T-helper 1 cell (primary cell): ENCODE measurements at places on chromosomes 1 and 21.

- DNase-seq: no peak
Measured at GRCh38 chr21:34260277-34261008, 103.4 kb upstream of the KCNE2 start.

GRCh38 chr1:42913426-42914091, 45.1 kb downstream of the SLC2A1 start:
- peak; percentile 76 for DNase-seq

- no peak for DNase-seq
Measured at GRCh38 chr1:229690662-229691061, 64.6 kb downstream of the URB2 start.

- DNase-seq: no peak
Measured at GRCh38 chr1:77036560-77036959, 169.3 kb downstream of the ST6GALNAC5 start.

DNA sequence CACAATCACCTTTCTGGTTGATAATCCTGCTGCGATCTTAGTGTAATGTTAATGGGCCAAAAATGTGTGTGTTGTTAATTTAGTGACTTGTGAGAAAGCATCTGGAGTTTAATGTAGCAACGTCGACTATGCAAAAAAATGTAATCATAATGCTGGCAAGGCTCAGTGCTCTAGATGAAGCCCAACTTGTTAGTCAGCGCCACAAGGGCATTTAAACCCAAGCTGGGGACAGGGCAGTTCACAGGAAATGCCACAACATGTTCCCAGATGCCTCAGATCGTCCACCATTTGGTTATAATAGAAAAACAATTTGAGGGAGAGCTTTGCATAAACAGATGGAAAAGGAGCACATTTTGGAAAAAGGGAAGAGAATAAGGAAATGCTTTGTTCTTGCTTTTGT, 585.4 kb upstream of the PLXNA2 start:
- no peak for DNase-seq

GRCh38 chr1:155166471-155167165, 6.5 kb downstream of the KRTCAP2 start:
- no peak for DNase-seq

DNA sequence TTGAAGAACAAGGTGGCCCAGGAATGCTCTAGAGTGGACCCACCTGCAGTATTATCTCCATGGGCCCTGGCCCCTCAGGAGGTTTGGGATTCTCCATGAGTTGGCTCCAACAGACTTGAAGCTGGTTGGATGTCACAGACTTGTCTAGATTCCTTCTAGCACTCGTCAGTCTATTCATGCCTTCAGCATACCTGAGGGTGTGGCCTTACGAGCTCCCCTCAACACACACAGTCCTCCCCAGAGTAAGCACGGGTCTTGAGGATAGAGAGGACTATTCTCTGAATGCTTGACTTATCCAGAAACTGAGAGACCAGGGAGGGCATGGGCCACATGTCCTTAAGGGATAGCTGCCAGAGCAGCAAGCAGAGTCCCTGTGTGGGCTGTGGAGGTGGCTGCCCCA, 45.9 kb upstream of the COL6A1 start:
- DNase-seq: no peak

GRCh38 chr1:209616366-209617046, 33.0 kb downstream of the CAMK1G start:
- DNase-seq: no peak

- DNase-seq: no peak
Measured at GRCh38 chr1:33371334-33371733, 50.4 kb upstream of the A3GALT2 start.

DNA sequence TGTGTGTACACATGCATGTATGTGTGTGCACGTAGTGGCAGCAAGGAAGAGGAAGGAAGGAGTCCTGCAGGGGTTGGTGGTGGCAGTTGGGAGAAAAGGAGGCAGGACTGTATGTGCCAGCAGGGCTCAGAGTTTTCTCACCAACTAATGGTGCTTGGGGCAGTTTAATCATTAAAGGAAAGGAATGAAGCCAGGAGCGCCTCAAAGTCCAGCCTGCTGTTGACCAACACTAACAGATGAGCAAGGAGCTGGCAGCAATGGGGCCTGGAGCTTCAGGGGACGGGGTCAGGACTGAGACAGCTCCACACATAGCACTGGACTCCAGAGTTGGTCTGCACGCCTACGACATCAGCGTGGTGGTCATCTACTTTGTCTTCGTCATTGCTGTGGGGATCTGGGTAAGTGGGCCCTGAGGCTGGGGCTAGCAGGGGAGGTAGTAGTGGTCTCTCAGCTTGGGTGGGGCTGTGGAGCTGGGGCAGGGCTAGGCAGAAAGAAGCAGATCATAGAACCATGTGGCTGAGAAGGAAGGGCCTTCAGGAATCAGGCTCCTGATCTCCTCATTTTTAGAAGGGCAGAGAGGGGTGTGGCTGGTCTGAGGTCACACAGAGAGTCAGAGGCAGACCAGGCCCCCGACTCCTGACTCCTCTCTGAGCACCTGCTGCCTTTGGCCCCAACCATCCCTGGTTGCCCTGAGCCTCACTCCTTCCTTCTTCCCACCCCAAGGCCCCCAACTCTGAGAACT, at the start of gene SLC5A9:
SLC5A9 (plus strand) TSS at position 216 of the 742 bp plus-strand sequence; CDS start at position 237, 21 bp downstream.
- DNase-seq: no peak

DNA sequence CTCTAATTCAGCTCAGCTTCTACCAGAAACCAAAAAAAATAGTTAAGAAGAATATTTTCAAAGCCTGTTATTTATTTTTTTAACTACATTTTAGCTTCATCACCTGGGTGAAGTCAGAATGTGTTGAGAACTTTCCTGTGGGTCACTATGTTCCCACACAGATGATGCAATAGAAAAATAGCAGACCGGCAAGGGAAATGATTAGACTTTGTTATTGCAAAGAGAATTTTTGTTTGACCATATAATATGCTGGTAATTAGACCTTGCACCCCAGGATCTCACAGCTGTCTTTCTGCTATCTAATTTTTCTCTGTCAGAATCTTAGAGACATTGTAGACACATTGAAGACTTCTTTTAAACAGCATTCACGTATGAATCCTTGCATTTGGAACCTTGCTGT, 299.3 kb downstream of the TBX15 start:
- DNase-seq: no peak

DNA sequence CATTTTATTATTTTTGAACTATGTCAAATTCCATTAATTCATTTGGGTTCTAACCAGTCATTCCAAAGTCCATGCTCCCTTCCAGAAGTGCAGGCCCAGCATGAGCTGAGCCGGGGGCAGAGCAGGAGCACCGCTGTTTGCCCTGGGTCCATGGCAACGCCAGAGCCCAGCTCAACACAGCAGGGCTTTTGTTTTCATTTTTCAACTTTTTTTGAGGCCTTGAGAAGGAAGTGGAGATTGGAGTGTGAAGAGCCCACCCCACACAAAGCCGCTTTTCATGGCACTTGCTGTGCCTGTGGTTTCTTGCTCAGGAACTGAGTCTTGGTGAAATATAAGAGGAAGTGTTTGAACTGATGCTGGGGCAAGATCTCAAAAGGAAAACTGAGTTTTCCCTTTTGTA, 13.2 kb upstream of the PRMT2 start:
- peak; percentile 21 for DNase-seq
